ENCODE measurements at places on chromosomes 1 and 21. TPM values are rescaled to one million over a fixed set of nuclear protein-coding genes. Genes with fewer than 3 reads are reported as not detected.

Gene IGSF9
- 0.11 TPM for total RNA-seq

Gene COPA
- 139 TPM for total RNA-seq

Gene LRRC7
- total RNA-seq: not detected

Gene PGBD2
- 8.1 TPM for total RNA-seq

Gene SLC45A3
- total RNA-seq: 0.29 TPM

Gene C1orf167
- not detected for total RNA-seq

Gene SAMD13
- total RNA-seq: 0.39 TPM

Gene EXTL1
- not detected for total RNA-seq

Gene UBE2U
- total RNA-seq: not detected

Gene GUCA2A
- total RNA-seq: not detected

Gene PTPN7
- total RNA-seq: 449 TPM

GRCh38 chr1:208201229-208201628 is 43.0 kb downstream of the PLXNA2 start:
- H3K36me3 ChIP-seq: no peaks in the 10 kb centered on the region
- no peaks in the 10 kb centered on the region for H3K27me3 ChIP-seq
- no peak overlapping the region for H3K4me3 ChIP-seq
- H3K27ac ChIP-seq: no peak overlapping the region

GRCh38 chr1:27505420-27505680 is 15.4 kb upstream of the WASF2 start:
- H3K4me1 ChIP-seq: no peaks in the 10 kb centered on the region
- H3K27me3 ChIP-seq: no peaks in the 10 kb centered on the region
- H3K27ac ChIP-seq: no peak overlapping the region
- DNase-seq: no peak
- no peaks in the 10 kb centered on the region for H3K36me3 ChIP-seq
- H3K4me3 ChIP-seq: no peak overlapping the region

- no peak overlapping the region for H3K27ac ChIP-seq
- no peaks in the 10 kb centered on the region for H3K27me3 ChIP-seq
- no peak for DNase-seq
- peaks cover 31% of the 10 kb centered on the region for H3K4me1 ChIP-seq
- no peak overlapping the region for H3K4me3 ChIP-seq
Observed at GRCh38 chr1:228107636-228108035, 1.5 kb downstream of the MRPL55 start.

DNA sequence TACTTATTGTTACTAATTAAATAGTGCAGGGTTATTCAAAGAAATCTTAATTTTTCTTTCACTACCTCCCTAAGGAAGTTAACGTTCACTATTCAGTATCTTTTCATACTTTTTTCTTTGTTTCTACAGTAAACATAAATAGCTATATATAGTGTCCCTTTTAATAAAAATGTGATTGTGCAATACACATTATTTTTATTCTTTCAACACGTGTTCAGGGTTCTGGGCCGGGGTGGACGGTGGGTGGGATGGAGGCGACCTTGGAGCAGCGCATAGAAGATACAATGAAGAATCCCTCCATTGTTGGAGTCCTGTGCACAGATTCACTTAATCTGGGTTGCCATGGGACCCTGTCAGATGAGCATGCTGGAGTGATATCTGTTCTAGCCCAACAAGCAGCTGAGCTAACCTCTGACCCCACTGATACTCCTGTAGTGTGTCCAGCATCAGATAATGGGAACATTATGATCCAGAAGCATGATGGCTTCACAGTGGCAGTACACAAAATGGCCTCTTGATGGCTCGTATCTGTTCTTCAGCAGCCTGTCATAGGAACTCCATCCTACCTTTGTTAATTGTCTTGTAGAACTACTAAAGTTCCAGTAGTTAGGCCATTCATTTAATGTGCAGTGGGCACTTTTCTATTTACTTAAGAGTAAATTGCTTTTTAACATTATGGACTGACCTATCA is 155.9 kb upstream of the L1TD1 start:
- H3K27me3 ChIP-seq: no peaks in the 10 kb centered on the region
- H3K36me3 ChIP-seq: no peaks in the 10 kb centered on the region
- DNase-seq: no peak
- no peak overlapping the region for H3K27ac ChIP-seq
- H3K4me1 ChIP-seq: no peaks in the 10 kb centered on the region
- no peak overlapping the region for H3K4me3 ChIP-seq

GRCh38 chr1:119449971-119450370 is 35.0 kb downstream of the HSD3B2 start:
- no peak overlapping the region for H3K27ac ChIP-seq
- H3K4me1 ChIP-seq: no peaks in the 10 kb centered on the region
- no peaks in the 10 kb centered on the region for H3K27me3 ChIP-seq
- no peaks in the 10 kb centered on the region for H3K36me3 ChIP-seq

DNA sequence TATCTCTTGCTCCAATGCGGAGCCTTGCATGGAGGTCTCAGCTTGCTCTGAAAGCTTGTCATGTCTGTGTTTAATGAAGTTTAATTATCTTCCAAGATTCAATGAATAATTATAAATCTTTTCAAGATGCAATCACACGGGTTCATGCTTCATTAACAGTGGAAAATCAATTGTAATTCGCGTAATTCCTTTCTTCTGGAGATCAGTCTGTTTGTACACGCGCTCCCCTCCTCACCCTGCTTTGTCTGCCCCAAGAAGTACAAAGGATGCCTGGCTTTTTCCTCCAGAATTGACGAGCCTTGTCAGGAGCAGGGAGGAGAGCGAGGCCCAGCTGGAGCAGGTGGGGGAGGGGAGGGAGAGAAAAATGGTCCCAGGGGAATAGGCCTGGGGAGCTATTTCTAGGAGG is 65.0 kb upstream of the DISP3 start:
- peaks cover 10% of the 10 kb centered on the region for H3K4me1 ChIP-seq
- no peaks in the 10 kb centered on the region for H3K36me3 ChIP-seq
- no peaks in the 10 kb centered on the region for H3K27me3 ChIP-seq

DNA sequence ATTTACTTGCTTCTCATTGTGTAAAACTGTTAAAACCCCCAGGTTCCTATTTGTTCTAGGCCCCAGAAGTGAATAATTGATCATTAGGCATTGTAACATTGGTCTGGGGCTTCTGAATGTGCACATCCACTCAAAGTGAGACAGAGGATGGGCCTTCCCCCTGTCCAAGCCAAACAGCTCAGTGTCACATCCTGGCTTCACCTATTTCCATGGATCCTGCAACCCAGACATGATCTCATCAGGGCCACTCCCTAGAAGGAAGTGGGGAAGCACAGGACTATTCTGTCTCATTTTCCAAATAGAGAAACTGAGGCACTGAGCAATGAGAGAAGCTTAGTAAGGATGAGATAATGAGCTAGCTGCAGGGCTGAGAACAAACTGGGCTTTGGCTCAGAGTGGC is 47.4 kb upstream of the TSPAN2 start:
- H3K27ac ChIP-seq: no peak overlapping the region
- no peaks in the 10 kb centered on the region for H3K36me3 ChIP-seq
- no peak for DNase-seq

GRCh38 chr1:19765623-19766022 is 34.1 kb downstream of the TMCO4 start:
- no peaks in the 10 kb centered on the region for H3K4me1 ChIP-seq
- H3K4me3 ChIP-seq: no peak overlapping the region
- DNase-seq: no peak
- H3K27ac ChIP-seq: no peak overlapping the region

DNA sequence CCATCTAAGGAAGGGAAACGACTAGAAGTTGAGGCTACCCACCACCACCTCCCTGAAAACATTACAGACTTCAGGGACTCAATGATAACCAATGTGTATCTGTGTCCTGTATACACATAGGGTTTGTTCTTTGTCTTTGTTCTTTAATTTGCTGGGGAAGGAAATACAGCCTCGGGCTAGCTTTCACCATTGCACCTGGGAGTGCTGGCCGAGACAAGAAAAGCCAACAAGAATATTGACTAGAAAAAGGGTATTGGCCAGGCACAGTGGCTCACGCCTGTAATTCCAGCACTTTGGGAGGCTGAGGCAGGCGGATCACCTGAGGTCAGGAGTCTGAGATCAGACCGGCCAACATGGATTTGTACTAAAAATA is 50.4 kb downstream of the MDM4 start:
- no peak for DNase-seq
- H3K4me1 ChIP-seq: peaks cover 34% of the 10 kb centered on the region
- peaks cover 7% of the 10 kb centered on the region for H3K36me3 ChIP-seq
- H3K27me3 ChIP-seq: no peaks in the 10 kb centered on the region
- H3K27ac ChIP-seq: no peak overlapping the region

DNA sequence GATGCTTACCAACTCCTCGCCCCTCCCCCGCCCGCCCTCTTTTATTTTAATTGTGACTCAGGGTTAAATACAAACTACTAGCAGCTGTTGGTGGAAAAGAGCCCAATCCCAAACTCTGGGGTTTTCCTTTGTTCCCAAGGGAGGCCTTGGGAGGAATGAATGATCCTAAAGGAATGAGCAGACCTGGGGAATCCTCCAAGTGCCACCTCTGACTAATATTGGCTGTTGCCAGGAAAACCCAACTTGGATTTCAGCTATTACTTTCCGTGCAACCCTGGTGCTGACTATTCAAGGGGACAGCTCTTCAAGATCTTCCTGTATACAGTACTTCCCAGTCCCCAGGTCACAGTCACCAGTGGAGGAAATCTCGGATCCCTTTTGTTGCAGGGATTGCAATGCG is 1.3 kb upstream of the S100A10 start:
- no peak for DNase-seq
- no peak overlapping the region for H3K4me3 ChIP-seq
- H3K36me3 ChIP-seq: no peaks in the 10 kb centered on the region
- no peak overlapping the region for H3K27ac ChIP-seq
- no peaks in the 10 kb centered on the region for H3K27me3 ChIP-seq
- H3K4me1 ChIP-seq: peaks cover 33% of the 10 kb centered on the region

- H3K27me3 ChIP-seq: no peaks in the 10 kb centered on the region
- no peaks in the 10 kb centered on the region for H3K36me3 ChIP-seq
- H3K4me1 ChIP-seq: peaks cover 8% of the 10 kb centered on the region
- no peak overlapping the region for H3K27ac ChIP-seq
- no peak for DNase-seq
Observed at GRCh38 chr1:11316701-11317100, 43.7 kb downstream of the UBIAD1 start.

GRCh38 chr21:27359141-27359540 is 392.3 kb upstream of the ADAMTS5 start:
- no peak for DNase-seq
- H3K4me3 ChIP-seq: no peak overlapping the region
- H3K4me1 ChIP-seq: no peaks in the 10 kb centered on the region
- H3K36me3 ChIP-seq: no peaks in the 10 kb centered on the region

DNA sequence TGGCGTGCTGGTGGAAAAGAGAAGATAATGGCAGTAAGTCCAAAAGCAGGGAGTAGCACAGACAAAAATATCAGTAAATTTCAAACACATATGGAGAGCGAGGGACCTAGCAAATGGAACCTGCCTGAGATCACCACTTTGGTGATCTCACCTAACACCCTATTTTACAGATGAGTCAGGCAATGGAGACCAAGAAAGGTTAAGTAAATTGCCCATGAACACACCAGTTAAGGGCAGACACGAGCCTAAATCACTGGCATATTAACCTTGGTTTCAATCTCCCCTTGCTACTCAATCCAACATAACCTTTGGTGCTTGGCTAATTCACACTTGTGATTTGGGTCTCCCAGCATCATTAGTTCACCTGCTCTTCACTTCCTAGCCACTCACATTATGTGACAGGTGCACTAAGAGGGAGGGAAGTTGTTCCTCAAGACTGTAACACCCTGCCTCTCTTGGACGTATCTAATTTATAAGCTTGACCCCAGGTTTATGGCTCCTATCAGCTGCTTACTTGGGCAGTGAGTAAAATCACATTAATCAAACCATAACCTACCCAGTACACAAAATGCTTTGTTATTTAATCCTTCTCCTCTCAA is 11.5 kb downstream of the ZNF697 start:
- DNase-seq: no peak
- no peak overlapping the region for H3K27ac ChIP-seq
- H3K4me1 ChIP-seq: no peaks in the 10 kb centered on the region
- no peak overlapping the region for H3K4me3 ChIP-seq
- H3K27me3 ChIP-seq: no peaks in the 10 kb centered on the region
- no peaks in the 10 kb centered on the region for H3K36me3 ChIP-seq

DNA sequence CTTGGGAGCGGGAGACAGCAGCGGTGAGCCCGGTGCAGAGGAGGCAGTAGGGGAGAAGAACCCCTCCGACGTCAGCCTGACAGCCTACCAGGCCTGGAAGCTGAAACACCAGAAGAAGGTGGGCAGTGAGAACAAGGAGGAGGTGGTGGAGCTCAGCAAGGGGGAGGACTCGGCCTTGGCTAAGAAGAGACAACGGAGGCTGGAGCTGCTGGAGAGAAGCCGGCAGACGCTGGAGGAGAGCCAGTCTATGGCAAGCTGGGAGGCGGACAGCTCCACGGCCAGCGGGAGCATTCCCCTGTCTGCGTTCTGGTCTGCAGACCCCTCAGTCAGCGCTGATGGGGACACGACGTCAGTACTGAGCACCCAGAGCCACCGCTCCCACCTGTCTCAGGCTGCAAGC is 32.9 kb downstream of the STYXL2 start:
- no peak overlapping the region for H3K4me3 ChIP-seq
- peaks cover 7% of the 10 kb centered on the region for H3K27me3 ChIP-seq
- H3K27ac ChIP-seq: no peak overlapping the region
- H3K36me3 ChIP-seq: no peaks in the 10 kb centered on the region
- peaks cover under 1% of the 10 kb centered on the region for H3K4me1 ChIP-seq
- DNase-seq: no peak

- DNase-seq: no peak
- no peaks in the 10 kb centered on the region for H3K27me3 ChIP-seq
- H3K4me3 ChIP-seq: no peak overlapping the region
- no peaks in the 10 kb centered on the region for H3K36me3 ChIP-seq
- no peaks in the 10 kb centered on the region for H3K4me1 ChIP-seq
- H3K27ac ChIP-seq: no peak overlapping the region
Observed at GRCh38 chr1:4517186-4517954, 137.0 kb upstream of the AJAP1 start.

- H3K27me3 ChIP-seq: no peaks in the 10 kb centered on the region
- DNase-seq: no peak
- no peak overlapping the region for H3K4me3 ChIP-seq
- H3K36me3 ChIP-seq: peaks cover 5% of the 10 kb centered on the region
Observed at GRCh38 chr1:101039245-101039644, 13.7 kb upstream of the DPH5 start.

- H3K4me1 ChIP-seq: no peaks in the 10 kb centered on the region
- no peak for DNase-seq
- H3K36me3 ChIP-seq: no peaks in the 10 kb centered on the region
Observed at GRCh38 chr1:220791956-220792355, 5.2 kb downstream of the MTARC1 start.

Measured in CD8-positive, alpha-beta memory T cell (primary cell).